Stromal cell of bone marrow (primary cell): ENCODE measurements at places on chromosomes 2 and 18.

DNA sequence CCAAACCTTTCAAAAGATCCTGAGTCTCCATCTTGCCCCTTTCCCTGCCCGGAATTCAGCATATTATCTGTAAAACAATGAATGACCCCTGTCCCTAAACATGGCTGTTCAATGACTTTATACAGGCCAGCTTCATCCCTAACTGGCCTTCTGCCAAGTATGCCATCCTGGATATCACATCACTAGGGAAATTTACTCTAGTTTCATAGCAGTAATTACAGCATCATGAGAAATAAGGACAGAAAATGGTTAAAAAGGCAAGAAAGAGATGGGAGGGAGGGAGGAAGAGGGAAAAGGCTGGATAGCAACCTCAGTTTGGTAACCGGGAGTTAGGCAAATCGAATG is 4.4 kb downstream of the MBOAT2 start:
- DNase-seq: no peak

DNA sequence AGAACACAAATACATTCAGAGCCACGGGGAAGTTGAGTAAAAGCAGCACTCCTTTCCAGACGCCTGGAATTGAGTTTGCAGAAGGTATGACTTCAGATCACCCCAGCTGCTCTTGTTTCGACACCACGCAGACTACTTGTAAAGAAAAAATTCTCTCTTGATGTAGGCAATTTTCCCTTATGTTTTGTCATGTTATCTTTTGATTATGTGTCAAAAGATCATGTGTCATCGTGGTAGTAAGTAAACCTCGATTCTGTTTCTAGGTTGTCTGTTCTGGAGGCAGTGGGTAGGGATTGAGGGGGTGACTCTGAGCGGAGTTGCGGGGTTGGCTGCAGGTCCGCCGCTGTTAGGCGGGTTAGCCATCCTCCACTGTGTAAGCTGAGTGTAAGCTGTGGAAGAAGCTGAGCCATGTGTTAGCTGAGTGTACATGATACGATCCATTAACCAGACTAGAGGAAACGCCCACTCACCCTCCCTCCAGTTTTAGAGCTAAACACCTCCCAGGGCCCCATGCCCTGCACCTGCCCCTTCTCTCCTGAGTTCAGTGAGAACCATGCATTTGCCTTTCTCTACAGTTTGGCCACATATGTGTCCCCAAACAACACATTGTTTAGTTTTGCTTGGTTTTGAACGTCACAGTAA is 181.8 kb downstream of the SNTG2 start:
- DNase-seq: no peak

DNA sequence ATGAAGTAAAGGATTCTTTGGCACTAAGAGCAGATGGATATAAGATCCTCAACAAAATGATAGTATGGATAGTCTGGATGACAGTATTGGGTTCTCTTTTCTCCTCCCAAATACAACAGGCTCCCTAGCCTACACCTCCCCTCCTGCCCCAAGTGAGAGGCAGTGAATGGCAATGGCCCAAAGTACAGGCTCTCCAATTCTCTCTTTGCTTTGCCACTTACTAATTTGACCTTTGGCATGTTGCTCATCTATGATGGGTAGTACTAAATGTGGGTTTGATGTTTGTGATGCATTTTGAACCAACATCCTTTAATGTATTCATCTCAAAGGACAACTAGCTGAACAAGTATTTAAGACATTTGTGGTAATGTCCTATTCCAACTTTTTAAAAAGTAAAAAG is 65.9 kb downstream of the EIF5B start:
- DNase-seq: no peak

DNA sequence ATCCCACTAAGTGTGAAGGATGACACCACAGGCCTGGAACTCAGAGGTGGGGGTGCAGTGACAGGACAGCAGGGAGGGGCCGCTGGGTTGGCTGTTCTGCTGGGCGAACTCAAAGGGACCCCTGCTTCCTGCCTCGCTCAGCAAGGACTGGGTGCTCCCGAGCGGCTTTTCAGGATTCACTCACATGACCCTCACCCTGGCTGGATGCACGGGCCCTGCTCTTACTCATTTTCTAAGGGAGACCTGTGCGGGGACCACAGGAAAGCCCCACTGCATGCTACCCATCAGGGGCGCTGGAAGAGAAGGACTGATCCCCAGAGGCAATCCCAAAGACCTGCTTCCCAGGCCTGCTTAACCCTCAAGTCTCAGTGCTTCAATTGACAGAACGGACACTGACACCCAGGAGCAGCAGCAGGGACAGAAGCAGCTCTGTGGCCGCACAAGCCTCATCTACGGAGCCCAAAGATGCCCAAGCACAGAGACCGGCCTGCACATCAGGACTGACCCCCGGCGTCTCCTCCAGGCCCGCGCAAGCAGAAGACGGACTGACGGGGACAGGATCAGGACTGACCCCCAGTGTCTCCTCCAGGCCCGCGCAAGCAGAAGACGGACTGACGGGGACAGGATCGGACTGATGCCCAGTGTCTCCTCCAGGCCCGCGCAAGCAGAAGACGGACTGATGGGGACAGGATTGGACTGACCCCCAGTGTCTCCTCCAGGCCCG is 29.6 kb downstream of the THAP4 start:
- no peak for DNase-seq

DNA sequence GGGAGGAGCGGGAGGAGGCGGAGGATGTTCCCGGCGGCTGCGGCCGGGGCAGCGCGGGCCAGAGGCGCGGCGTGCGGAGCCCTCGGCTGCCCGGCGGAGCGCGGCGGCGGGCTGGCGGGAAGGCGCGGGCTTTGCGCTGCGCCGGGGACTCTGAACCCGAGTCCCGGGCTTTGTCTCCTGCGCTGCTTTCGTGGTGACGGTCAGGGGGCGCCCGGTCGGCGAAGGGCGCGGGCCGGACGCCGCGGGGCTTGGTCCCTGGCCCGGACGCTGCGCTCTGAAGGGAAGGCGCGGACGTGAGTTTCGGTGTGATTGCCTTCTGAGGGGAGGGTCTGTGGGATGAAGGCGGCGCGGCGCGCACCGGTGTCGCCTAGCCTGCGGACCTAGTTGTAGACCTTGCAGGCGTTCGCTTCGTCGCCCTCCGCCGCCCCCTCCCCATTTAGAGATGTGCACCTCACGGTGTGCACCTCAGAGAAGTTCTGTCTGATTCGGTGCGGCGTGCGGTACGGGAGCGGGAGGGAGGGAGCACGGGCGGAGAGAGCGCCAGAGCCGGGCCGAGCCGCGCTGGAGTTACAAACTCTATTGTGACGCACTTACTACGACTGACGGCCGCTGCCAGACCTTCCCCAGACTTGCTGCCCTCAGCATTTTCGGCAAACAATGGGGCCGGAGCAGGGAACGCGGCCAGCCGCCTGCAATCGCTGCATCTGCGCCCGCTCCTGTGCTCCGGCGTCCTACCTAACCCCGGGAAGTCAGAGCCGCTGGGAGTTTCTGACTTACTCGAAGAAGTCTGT is 2.1 kb downstream of the BCL2L11 start:
- peak; percentile 68 for DNase-seq

- no peak for DNase-seq
Observed at GRCh38 chr18:44500808-44501610, 179.7 kb upstream of the SETBP1 start.

GRCh38 chr18:50610349-50610748 is 50.5 kb downstream of the MAPK4 start:
- no peak for DNase-seq

DNA sequence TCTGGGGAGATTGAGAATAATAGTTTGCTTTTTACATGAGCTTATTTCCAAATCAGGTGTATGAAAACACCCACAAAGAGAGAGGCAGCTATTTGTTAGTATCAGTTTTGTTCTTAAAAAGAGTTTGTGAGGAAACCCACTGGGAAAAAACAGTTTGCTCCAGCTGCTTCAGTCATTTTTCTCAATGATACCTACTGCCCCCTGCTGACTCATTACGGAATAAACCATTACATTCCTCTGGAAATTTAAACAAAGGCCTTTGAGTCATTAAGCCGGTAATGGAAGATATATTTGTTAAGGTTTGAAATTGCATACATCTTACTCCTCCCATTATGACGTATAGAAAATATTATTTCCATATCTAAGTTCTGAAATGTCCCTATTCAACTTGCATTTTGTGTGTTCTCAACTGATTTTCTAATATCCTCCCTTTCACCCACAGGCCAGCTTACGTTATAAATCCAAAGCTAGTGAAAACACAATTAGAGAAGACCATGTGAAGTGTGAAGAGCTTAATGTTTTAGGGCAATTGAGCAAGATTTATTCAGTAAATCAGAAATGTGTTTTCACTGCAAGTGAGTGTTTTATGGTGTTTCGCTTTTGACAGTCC is 761.6 kb downstream of the DSC3 start:
- DNase-seq: peak; percentile 34

GRCh38 chr18:59324623-59324971 is 6.1 kb upstream of the CPLX4 start:
- DNase-seq: no peak

- no peak for DNase-seq
Observed at GRCh38 chr2:18799397-18799796, 210.0 kb upstream of the NT5C1B start.

- no peak for DNase-seq
Observed at GRCh38 chr2:35989040-35989439, 366.5 kb upstream of the CRIM1 start.

DNA sequence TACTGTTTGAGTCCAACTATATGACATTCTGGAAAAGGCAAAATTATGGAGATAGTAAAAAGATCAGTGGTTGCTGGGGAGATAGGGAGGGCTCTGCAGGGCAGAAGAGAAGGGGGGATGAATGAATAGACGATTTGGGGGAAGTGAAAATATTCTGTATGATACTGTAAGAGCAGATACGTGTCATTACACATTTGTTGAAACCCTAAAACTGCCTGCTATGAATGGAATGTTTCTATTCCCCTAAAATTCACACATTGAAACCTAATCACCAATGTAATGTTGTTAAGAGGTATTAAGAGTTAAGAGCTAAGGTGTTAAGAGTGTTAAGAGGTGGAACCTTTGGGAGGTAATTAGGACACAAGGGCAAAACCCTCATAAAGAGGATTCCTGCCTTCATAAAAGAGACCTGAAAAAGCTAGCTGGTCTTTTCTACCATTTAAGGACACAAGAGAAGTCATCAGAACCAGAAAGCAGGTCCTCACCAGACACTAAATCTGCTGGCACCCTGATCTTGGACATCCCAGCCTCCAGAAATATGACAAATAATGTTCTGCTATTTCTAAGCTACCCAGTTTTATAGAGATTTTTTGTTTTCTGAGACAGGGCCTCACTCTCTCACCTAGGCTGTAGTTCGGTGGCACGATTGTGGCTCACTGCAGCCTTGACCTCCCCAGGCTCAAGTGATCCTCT is 76.2 kb downstream of the ATAD2B start:
- no peak for DNase-seq

GRCh38 chr18:25033747-25034471 is 318.1 kb downstream of the ZNF521 start:
- no peak for DNase-seq

DNA sequence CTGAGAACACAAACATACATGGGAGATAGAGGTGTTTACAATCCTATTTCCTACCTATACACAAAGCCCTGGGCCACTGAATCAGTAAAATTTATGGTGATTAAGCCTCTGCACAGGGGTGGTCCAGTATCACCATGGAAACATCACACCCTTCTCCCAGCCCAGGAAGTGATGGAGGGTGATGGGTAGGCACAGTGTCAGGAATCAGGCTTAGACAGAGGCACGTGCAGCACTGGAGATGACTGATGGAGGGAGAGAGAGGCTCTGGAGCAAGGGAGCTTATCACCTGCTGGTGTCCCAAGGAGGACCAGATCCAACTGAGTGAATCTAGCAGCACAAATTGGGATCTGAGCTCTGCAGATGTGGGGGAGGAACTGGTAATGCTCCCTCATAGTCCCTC is 117.2 kb downstream of the RPIA start:
- DNase-seq: no peak

- DNase-seq: no peak
Observed at GRCh38 chr18:38081516-38081915, 515.9 kb upstream of the CELF4 start.

GRCh38 chr2:85536479-85536878 is 2.5 kb upstream of the MAT2A start:
- DNase-seq: peak; percentile 68

DNA sequence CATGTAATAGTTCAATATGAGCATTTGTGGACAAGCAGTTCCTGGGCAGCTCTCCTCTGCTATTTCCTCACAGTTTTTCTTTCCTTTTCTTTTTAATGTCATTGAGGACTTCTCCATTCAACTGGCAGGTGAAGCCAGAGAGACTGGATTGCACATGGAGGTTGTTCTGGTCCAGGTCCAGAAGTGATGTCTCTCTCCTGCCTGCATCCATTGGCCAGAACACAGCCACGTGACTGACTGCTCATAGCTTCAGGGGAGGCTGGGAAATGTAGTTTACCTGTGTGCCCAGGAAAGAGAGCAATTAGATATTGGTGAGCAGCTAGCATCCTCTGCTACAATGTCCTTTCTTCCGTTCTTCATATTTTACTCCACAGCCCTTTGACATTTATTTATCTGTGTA is 20.2 kb upstream of the ADAM23 start:
- no peak for DNase-seq

- no peak for DNase-seq
Observed at GRCh38 chr2:222057347-222058073, 241.3 kb downstream of the PAX3 start.

- no peak for DNase-seq
Observed at GRCh38 chr2:106579750-106580197, 92.6 kb downstream of the CD8B2 start.

- no peak for DNase-seq
Observed at GRCh38 chr2:105377871-105378270, 21.0 kb downstream of the FHL2 start.

GRCh38 chr18:79736846-79737245 is 57.2 kb downstream of the CTDP1 start:
- no peak for DNase-seq

DNA sequence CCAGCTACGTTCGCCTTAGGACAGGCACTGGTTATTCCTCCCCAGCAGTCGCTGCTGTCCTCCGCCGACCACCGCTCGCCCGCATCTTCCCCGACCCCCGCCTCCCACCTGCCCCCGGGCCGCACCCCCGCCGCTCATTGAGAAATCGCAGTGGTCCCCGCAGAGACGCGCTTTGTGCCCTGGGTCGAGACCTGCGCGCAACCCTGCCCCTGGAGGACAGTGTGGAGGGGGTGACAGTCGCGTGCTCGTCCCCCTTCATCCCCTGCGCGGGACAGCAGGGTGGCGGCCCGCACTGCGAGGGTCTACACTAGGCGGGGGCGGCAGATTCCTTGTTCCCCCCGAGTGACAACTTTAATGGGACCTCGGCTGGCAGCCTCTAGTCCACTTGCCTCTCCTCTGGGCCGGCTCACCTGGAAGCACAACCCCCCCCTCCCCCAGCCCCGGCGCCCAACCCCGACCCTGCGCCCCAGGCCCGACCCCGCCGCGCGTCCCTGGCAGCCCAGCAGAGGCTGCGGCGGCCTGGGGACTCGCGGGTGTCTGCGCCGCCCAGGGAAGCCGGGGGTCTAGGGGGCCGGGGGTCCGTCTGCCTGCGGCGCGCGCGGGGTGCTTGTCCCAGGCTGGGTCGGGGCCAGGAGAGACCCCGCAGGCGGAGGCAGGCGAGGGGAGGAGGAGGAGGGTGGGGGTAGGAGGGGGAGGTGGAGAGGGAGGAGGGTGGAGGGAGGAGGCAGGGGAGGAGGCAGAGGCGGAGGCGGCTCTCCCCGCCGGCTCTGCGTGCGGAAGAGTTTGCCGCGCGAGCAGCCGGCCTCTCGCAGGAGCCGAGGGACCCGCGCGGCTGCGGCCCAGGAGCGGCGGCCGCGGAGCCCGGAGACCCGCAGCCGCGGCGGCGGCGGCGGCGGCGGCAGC is at the start of gene NPAS2:
NPAS2 (plus strand) TSS at position 770 of the 903 bp plus-strand sequence. CDS start 84,616 bp downstream, outside the sequence.
- DNase-seq: no peak
